ENCODE measurements at places on chromosomes 3 and 15.

DNA sequence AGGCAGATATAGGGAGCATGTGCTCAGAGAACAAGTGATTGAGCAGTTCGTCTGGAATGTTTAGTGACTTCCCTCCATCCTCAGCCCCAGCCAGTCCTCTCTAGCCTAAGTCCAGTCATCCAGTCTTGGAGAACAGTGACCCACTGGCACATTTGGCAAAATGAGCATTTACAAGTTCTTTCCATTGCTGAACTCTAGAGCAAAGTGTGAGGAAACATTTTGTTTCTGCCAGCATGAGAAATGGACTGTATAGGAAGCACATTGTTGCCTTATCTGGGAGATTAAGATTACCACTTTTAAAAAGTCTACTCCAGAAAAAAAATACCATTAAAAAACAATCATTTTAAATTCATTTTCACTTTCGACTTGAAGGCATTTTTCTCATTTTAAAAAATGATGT is 353.6 kb downstream of the SHQ1 start:
- DNase-seq, result no peak

DNA sequence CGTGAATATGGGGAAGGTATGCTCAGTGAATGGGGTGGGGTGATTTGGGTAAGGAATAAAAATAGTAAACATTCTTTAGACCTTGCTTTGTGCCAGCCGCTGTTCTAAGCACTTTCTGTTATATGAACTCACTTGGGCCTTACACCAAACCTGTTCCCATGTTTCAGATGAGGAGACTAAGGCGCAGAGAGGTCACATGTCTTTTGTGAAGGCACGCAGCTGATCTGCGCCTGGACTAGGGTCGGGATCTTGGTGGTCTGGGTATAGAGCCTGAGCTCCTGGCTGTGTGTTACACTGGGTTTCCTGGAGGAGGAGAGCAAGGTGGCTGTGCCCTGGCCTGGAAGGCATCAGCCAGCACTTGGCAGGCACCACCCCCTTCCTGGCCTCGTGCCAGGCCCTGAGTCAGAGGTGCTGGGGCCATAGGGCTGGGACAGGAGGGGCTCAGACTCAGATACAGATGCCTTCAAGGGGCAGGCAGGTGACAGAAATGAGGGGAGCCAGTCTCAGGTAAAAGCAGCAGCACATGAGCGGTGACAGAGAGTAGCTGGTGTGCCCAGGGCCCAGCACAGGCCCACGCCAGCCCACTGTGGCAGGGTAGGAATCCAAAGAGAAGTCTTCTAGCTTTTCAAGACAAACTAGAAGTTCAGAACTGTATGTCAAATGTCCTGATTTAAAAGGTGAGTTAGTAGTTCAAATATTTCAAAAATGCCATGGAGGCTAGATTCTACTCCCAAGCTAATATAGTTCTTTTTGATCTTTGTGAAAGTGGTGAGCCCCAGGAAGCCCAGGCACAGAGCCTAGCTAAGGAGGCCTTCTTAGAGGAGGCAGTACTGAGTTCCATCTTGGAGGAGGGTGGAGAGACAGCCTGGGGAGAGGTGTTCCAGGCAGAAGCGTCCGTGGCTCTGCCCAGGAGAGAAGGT is 83.1 kb downstream of the DNAJB8 start:
- no peak for DNase-seq

GRCh38 chr15:89112341-89112971 is 24.2 kb downstream of the ABHD2 start:
- no peak for DNase-seq

DNA sequence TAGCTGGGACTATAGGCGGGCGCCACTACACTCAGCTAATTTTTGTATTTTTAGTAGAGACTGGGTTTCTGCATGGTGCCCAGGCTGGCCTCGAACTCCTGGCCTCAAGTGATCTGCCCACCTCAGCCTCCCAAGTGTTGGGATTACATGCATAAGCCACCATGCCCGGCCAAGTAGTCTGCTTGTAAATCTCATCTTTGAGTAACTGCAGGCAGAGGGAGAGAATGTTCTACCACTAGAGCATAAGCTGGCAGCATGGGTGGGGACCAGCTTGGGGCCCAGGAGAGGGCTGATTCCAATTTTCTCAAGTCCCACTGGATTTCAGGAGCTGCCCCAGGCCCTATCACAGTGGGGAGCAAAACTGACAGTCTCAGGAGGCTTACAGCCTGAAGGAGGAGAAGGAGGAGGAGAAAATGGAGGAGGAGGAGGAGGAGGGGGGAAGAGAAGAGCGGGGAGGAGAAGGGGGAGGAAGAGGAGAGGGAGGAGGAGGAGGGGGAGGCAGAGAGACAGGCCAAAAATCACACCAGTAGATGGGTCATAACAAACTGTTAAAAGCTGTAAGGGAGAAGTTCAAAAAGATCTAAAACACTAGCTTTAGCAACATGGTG is 229.1 kb upstream of the IGF1R start:
- no peak for DNase-seq

DNA sequence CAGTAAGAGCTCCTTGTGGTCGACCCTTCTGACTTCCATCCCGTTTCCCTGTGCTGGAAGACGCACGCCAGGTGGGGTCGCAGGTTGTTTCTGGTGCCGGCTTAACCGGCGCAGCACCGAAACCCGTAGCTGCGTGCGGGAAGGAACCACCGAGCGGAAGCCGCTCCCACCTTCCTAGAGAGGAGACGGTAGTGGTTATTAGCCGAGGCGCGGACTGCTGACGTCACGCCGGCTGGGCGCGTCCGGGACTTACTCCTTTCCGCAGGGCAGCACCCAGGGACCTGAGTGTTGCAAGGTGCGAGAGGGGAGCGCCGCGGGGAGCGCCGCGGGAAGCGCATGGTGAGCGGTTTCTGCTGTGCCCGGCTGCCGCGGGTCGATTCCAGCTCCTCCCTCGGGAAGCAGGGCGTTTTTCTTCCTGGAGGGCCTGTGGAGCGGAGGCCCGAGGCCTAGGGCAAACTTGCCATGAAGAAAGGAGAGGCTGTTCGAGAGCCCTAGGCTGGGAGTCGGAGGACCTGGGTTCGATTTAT is at the start of gene ZNF501:
Gene ZNF501, plus strand, starts transcription at position 252 of the 527 bp plus-strand sequence. CDS start 4,787 bp downstream, outside the sequence.
- DNase-seq, result peak; percentile 87

DNA sequence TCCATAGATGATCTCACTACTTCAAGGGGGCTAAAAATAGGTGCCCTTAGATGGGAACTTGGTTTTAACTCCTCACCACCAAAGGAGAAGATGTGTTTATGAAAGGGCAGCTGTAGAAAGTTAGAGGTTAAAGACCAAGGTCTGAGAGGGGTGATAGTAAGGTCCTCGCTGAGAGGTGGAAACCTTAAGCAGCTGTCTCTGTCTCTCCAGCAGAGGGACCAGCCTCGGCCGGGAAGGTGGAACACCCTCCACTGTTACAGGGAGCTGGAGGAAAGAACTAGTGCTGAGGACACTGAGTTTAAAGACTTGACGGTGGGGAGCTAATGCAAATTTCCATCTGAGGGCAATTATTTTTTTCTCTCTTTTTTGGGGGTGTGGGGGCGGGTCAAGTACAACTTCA is 8.9 kb upstream of the RLBP1 start:
- no peak for DNase-seq

GRCh38 chr15:67799801-67800205 is 25.5 kb upstream of the SKOR1 start:
- DNase-seq, result no peak

GRCh38 chr3:106825962-106826605 is 551.2 kb upstream of the CCDC54 start:
- no peak for DNase-seq

GRCh38 chr15:45635191-45635638 is 386 bp downstream of the SQOR start:
- DNase-seq, result peak; percentile 64

DNA sequence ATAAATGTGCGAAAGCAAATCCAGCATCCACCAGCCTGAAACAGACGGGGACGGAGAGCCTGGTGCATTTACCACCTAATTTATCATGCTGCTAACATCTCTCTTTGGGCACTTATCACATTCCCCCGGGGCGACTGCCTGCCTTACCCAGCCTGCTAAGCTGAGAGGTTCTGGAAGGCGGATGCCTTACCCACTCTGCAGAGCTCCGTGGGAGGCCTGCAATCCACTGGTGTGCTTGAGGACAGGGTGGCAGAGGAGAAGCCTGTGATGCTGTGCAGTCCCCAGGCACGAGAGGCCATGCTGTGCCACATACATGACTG is 25.5 kb downstream of the MGLL start:
- DNase-seq, result no peak

DNA sequence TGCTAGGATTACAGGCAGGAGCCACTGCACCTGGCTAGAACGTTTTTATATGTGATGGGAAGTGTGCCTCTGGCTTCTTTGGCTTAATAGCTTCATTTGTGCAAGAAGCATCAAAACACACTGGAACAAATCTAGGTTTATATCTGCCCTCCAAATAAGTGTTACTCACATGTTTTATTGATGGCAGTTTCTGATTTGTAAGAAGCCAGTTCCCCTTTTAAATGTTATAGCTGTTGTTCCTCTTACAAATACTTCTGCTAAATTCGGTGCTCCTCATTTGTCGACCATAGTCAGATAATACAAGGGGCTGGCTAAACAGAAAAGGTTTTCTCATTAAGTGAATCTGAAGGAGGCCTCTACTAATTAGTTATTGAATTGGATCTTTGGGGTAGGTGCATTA is 307.1 kb upstream of the SEMA6D start:
- DNase-seq, result no peak

DNA sequence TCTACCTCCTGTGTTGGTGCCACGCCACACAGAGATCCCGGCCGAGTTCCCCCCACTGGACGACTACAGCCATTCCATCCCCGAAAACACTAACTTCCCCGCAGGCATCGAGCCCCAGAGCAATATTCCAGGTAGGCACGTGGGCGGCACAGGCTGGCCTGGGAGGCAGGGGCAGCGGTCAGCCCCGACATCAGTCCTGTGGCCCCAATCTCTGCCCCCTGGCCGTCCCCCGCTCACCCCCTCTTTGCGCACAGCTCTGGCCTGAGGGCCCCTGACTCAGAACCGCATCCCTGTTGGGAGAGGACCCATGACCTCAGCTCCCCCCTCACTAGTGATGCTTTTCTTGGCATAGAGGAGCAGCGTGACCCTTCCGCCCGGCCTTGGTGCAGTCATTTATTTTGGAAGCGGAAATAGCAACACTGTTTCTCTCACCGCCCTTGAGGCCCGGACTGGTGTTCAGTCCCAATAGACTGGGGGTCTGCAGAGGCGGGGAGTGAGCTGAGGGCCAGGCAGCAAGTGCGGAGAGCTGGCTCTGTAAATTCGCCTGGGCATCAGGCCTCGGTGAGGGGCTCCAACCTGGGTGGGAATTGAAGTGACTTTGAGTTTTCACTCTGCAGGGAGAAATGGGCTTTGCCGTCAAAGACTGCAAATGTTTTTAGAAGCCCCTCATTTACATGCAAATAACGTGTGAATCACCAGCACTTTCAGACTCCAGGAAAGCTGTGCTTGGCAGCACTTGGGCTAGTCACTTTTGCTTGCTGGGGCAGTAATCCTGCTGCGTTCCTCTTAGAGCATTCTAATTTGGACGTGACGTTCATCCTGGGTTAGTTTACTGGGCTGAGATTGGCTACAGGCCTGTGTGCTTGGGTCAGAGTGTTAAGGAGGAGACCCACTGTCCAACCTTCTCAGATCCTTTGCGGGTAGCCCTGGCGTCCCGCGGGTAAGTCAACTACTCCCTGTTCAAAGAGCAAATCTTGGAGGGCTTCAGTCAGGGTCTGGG is 88.9 kb downstream of the AAGAB start:
- DNase-seq, result no peak

- no peak for DNase-seq
Measured at GRCh38 chr3:24741506-24741905, 246.9 kb upstream of the THRB start.

DNA sequence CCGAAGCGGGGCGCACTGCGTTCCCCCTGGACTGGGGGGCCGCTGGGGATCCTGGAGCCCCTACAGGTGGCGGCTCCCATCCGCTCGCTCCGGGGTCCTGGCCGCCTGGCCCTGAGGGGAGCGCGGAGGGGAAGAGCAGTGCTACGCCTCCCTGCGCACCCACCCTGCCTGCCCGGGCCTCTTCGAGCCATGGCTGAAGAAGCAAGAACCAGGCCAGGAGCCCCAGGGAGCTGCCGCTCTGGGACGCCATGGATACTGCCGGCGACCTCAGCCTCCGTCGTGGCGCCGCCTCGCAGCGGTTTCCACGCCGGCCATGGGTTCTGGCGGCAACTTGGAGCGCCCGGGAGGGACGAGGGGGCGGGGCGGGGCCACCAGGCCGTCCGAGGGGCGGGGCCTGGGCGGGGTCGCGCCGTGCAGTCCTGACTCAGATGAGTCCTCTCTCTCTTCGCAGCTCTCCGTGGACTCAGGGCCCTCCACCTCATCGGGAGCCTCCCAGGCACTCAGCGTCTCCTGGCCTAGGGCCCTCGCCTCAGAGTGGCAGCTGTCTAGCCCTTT is 50.9 kb downstream of the MYL3 start:
- peak; percentile 70 for DNase-seq

DNA sequence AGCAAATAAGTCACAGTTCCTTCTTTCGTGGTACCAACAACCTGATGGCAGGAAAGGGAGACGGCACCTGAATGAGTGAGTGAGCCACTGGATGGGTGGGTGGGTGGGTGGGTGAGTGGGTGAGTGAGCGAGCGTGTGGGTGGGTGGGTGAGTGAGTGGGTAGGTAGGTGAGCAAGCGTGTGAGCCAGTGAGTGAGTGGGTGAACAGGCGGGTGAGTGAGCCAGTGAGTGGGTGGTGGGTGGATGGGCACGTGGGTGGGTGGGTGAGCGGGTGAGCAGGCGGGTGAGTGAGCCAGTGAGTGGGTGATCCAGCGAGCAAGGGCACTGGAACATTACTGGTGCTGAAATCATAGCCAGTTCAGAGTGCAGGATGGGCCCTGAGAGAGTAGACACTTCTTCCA is 152.8 kb downstream of the MEGF11 start:
- DNase-seq, result no peak

DNA sequence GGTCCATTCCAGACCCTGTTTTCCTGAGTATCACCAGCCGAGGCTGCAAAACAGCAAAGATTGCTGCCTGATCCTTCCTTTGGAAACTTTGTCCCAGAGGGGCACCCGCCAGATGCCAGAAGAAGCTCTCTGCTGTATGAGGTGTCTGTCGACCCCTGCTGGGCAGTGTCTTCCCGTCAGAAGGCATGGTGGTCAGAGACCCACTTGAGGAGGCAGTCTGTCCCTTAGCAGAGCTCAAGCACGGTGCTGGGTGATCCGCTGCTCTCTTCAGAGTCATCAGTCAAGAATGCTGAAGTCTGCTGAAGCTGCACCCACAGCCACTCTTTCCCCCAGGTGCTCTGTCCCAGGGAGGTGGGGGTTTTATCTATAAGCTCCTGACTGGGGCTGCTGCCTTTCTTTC is 1121.2 kb downstream of the NSUN3 start:
- DNase-seq, result no peak

- no peak for DNase-seq
Measured at GRCh38 chr15:66261056-66261455, 7.5 kb upstream of the MEGF11 start.

DNA sequence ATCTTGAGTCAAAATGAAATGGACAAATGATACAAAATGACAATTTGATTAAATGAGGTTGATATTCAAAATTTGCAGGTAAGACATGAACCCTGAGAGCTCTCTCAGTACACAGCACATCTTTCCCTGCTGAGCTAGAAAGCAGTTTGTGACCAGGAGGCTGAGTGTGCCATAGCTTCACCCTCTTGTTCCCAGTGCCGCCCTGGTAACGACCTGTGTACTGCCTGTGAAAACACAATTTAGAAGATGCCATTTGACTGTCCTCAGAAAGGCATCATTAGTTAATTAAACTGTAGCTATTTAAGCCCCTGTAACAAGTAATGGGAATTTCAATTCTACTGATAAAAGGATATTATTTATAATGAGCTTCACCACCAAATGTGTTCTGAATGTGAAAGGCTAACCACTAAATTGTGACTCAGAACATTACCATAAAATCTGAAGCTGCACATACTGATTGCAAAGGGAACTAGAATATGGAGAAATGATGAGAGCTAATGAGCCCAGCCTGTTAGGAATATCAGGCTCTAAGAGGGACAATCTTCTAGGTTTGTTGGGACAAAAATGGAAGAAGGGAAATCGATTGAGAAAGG is 212.9 kb upstream of the ARPP21 start:
- no peak for DNase-seq

Measured in CD4-positive, alpha-beta T cell treated with Interleukin-21 for 1 hour (primary cell).